GM23248 (cell line): ENCODE measurements at places on chromosomes 2 and 18.

DNA sequence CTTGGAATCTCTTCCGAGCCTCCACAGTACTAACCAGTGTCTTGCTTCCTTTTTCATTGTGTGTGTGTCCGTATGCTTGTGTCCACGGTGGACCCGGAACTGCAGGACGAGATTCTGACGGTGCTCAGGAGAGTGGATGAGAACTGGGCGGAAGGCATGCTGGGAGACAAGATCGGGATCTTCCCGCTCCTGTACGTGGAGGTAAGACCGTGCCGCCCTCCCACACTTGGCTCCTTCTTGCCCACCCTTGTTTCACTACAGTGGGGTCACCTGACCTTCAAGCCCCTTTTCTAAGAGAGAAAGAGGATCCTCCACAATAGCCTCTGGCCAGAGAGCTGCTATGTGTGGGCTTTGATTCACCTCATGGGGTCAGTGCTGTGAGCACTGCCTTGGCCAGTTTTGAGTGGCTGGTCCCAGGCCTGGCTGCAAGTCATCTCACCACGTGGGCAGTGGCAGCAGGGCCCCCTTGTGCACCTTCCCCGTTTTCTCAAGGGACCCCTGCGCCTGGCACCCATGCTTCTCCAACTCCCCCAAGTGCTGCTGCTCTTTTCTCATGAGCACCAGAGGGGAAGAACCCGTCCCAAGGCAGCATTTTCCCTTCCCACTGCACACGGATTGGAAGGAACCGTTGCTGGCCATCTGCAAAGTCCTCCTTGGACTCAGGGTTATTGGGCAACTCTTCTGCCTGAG lies 242.1 kb downstream of the SEPTIN10 start:
- DNase-seq: no peak

- no peak for DNase-seq
Measured at GRCh38 chr2:27727257-27727656, 44.3 kb upstream of the MRPL33 start.

GRCh38 chr2:97764559-97765263 lies 51.3 kb downstream of the ZAP70 start:
- no peak for DNase-seq

GRCh38 chr18:3449512-3450011 lies 410 bp upstream of the TGIF1 start:
- DNase-seq: peak; percentile 96

DNA sequence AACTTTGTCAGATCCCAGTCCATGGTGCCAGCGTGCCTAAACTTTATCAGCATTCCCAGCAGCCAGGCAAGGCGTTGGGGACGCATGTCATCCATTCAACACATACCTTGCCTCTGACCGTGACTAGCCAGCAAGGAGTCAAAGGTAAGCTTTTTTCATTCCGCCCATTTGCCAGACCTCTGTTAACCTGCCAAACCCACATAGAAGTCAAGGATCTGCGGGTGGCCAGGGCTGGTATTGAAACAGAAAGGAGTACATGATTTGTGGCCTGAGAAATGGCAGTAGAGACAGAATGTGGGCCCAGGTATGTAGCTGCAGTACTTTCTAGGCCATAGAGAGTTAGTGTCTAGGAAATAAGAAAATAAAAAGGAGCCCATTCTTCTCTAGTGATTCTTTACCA lies 240.2 kb downstream of the LTBP1 start:
- no peak for DNase-seq

DNA sequence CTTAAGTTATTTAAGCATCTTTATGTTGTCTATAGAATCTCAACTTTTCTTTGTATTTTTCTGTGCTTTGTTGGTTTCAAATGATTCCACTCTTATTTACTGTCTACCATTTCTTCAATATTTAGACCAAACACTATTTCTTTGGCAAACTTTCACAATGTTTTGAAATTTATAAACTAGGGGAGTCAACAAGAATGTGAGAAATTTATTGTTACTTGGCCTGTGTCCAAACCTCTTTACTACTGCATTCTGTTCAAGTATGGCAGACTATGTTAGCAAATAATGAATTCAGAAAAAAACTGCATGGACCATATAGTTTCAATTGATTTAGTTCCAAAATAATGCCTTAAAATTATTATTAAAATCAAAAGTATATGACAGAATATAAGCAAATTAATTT lies 470.2 kb downstream of the FBXO15 start:
- DNase-seq: no peak

DNA sequence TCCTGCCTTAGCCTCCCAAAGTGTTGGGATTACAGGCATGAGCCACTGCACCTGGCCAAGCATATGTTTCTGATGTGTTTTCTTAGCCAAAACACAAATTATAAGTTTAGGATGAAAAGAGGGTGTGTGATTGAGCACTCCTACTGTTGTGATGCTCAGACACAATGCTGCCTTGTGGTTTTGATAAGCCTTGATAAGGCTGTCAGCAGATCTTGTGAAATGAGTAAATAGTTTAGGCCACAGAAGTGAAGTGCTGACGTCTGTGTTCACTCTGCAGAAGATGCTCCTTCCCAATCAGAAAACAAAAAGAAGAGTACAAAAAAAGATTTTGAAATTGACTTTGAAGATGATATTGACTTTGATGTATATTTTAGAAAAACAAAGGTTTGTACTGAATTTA lies 24.3 kb downstream of the NCAPH start:
- DNase-seq: no peak

DNA sequence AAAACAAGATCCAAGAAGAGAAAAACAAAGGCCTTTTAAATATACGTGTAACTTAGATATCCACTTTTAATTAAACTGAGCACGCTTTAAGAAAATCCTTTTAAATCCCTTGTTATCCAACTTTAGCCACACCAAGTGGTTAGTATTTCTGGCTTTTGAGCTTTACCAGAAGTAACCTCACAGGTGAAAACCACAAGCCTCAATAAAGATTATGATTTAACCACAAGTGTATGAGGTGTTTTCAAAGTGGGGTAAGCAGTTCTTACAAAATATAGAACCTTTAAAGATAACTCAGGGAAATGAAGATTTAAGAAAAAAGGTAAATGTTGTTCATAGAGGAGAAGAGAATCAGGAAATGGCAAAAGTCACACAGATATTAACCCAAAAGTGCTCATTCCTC lies 58.4 kb upstream of the CDCA7 start:
- DNase-seq: no peak

GRCh38 chr2:88187927-88188326 lies 17.8 kb downstream of the THNSL2 start:
- no peak for DNase-seq

GRCh38 chr2:100813527-100813926 lies 6.4 kb upstream of the NPAS2 start:
- peak; percentile 81 for DNase-seq

GRCh38 chr2:209383212-209383611 lies 40.6 kb upstream of the MAP2 start:
- peak; percentile 83 for DNase-seq

DNA sequence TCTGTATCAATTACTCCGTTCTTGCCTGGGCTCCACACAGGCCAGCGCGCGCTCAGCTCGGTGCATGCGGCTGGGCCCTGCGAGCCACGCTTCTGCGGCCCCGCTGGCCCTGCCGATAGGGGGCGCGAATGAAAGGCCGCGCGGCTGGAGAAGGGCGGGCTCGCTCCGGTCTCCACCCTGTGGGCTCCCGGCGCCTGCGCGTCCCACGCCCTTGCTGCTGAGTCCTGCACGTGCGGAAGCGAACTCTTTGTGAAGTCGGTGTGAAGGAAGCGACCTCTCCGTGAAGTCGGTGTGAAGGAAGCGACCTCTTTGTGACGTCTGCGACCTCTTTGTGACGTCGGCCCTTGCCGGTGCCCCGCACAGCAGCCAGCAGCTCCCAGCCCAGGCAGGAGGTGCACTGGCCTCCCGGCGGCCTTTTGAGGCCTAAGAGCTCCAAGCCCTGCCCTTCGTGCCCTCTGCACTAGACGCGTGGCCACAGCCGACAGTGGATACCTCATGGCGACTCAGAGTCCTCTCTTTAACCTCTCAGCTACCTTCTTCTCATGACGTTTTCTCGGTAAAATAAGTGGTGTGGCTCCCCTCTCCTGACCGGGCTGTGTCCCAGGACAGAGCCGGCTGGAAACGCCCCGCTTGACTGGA lies 391.9 kb upstream of the RAB6C start:
- no peak for DNase-seq
